SIG-M5 (cell line): ENCODE measurements at places on chromosomes 11 and 22.

- no peak for DNase-seq
Measured at GRCh38 chr11:82995754-82996398, 75.8 kb downstream of the RAB30 start.

GRCh38 chr11:117604336-117604995, 192.6 kb downstream of the DSCAML1 start:
- no peak for DNase-seq

DNA sequence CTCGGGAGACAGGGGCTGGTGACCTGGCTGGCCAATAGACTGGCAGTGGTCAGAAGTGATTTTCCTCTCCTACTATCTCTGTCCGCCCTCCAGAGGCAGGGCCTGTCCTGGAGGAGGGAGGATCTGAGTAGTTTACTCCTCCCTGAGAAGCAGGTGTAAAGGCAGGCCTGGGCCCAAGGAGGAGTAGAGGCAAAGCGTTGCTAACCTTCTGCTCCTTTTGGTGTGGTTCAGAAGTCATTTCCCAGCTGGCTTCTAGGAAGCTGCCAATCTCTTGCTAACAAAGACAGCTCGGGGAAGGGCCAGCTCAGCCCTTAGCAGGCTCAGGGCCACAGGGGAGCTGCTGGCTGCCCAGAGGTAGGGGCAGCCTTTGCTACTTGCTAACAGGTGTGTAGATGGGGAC, 151.1 kb upstream of the NECTIN1 start:
- no peak for DNase-seq

DNA sequence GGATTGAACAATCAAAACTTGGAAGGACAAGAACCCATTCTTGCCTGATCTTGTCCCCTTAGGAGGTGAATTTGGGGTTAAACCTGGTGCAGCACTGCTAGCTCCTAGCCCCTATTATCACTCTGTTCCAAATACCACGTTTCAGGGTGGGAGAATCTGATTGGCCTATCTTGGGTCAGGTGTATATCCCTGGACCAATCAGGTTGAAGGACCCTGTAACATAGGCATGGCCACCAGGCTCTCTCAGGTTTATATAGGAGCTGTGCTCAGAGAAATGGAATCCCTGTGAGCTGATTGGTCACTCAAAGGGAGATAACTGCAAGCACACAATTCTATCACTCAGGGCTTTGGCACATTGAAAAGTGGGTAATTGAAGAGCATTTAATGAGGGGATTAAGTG, 26.6 kb upstream of the AMPD3 start:
- DNase-seq, result no peak

DNA sequence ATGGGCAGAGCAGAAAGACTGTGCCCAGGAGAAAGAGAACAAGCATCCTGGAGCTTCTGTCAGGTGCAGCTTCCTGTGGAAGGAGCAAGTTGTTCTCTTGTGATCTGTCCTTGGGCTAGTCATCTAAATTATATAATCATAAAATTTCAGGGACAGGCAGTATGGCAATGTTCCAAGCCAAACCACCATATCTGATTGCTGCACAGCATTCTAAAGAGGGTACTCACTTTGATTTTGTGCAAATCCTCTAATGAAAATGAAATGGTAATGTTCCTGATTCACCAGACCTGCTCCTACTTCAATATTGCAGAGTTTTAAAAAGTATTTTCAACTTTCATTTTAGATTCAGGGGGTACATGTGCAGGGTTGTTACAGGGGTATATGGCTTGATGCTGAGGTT, at the start of gene PATE2:
Gene PATE2, minus strand, starts transcription at position 101 of the 400 bp plus-strand sequence. Its CDS starts 55 bp downstream, at position 46.
- no peak for DNase-seq

DNA sequence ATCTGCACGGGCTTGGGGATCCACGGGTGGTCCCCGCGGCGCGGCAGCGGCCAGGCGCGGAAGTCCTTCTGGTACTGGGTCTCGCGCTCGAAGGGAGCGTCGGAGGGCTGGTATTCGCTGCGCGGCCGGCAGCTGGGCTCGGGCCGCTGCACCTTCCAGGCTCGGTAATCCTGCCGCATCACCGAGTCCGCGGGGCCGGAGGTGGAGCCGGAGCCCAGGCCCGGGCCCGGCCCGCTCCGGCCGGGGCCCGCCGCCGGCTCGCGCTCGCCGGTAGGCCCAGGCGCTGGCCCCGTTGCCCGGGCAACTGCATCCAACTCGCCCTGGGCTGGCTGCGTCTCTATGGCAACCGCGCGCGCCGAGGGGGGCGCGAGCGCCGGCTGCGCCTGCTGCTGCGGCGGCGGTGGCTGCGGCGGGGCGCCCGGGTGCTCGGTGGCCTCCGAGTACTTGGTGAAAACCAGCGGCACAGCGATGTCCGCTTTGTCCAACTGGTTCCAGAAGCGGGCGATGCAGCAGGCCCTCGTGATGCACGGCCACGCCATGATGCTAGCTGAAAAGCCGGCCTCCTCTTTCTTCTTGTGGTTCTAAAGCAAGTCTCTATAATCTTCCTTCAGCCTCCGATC, 897 bp downstream of the MAP6 start:
- no peak for DNase-seq

GRCh38 chr11:93075782-93076181, 106.3 kb downstream of the MTNR1B start:
- DNase-seq, result no peak

GRCh38 chr11:60858731-60859464, 3.1 kb upstream of the PTGDR2 start:
- no peak for DNase-seq

DNA sequence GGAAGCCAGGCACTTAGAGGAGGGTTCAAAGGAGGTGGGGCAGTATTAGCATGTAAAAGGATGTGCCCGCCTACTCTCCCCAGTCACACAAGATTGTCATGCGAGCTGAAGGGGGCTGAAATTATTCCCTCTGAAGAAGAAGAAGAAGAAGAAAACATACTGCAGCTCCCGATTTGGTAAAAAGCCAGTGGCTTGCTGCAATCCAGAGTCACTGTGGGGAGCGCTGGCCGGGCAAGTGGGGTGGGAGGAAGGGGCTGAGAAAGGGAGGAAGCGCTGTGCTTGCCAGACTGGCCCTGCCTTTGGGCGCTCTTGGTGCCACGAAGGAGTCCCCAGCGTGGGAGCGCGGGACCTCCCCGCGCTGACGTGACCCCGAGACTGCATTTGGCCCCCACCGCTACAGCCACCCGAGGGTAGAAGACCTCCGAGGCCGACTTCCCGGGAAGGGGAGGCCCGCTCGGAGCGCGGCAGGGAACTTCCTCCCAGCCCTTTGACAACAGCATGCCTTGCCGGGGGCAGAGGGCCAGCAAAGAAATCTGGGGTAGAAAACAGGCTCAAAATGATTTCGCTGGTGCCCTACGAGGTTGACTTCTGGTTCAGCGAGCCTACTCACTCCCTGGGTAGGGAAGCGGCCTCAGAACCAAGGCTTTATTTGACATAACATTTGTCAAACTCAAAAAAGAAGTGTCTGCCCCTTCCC, 906.3 kb downstream of the DLG2 start:
- DNase-seq, result no peak

DNA sequence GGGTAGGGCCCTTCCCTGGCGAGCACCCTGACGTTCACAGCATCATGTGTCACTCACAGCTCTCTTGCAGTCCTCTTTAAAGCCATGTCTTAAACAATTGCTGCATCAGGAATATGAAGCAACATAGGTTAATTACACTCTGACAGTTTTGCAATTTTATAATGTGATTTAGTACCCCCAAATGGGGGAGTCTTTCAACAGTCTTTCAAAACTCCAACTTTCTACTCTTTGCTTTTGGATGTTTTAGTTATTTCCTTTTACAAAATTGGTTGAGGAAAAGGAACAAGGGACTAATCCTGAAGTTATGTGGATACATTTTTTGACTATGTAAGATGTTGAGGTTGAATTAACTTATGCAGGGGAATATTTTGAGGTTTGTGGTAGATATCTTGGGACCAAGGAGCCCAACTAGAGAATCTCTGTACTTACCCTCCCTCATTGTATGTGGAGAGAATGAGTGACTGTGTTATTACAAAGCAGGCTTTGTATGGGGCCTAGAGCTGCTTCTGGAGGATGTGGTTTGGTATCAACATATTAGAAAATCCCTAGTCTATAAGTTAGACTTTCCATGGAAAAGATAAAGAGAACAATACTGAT, at the start of gene MMP8:
Gene MMP8, minus strand, starts transcription at position 51 of the 597 bp plus-strand sequence. CDS start 99 bp downstream, outside the sequence.
- DNase-seq, result no peak

- DNase-seq, result no peak
Measured at GRCh38 chr11:20034941-20035340, 125.3 kb downstream of the DBX1 start.

DNA sequence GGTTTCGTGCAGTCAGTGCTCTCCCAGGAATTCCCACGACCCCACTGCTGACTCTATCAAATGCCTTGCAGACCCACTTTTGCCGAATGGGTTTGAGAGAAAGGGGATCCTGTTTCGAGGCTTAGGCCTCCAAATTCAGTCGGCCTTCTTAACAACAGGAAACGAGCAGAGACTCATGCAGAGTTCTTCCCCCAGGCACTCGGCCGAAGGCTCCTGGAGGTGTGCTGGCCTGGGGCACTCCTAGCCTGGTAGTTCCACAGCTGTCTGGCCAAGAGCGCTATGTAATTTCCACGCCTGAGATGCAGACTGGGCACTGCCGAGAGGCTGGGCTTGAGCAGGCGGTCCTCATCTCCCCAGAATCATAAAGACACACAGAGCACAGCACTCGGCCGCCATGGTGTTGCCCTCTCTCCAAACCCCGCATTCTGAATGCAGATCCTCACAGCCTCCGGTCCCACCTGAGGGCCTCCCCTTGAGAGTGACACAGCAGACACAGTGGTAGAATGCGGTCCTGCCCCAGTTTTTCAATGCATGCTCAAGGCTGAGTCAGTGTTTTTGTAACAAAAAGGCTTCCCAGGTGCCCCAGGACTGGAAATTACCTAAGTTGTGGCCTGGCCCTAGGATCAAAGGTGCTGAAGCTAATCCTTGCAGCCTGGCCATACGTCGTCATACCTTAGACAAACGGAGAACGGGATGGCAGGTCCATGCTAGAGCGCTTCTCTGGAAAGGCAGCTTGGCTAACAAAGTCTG, 30.2 kb upstream of the BID start:
- no peak for DNase-seq

DNA sequence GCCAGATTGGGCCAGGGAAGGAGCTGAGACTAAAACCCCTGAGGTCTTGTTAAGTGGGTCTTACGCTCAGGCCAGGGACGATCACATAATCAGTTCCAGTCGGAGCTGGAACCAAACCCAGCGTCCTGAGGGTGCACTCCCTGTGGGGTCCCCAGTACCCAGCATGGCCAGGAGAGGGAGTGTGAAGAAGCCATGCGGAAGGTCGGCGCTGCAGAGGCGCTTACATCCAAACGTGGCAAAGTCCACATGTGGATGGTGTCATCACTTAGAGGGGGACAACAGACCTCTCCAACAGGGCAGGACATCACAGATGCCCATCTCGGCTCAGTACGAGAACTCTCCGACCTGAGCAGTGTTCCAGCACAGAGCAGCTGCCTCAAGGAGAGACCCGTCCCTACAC, 8.3 kb downstream of the ATP5MGL start:
- no peak for DNase-seq

DNA sequence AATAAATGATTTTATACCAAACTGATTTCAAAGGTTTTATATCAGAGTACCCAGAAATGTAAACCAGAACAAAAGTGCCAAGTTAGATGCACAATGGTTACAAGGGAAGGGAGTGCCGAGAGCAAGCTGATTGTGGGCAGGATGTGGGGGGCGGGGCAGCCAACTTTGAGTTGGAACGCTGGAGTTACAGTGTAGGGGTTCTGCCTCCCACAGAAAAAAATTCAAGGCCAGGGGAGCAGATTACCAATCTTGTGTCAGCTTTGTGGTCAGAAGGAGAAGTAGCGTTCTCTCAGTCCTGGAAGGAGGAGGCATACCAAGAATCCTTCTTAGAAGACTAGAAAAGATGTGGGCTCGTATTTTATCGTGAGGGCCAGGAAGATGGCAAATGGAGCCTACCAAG, 15.9 kb upstream of the POU2AF2 start:
- DNase-seq, result no peak

- no peak for DNase-seq
Measured at GRCh38 chr11:13042873-13043342, 33.8 kb downstream of the RASSF10 start.

DNA sequence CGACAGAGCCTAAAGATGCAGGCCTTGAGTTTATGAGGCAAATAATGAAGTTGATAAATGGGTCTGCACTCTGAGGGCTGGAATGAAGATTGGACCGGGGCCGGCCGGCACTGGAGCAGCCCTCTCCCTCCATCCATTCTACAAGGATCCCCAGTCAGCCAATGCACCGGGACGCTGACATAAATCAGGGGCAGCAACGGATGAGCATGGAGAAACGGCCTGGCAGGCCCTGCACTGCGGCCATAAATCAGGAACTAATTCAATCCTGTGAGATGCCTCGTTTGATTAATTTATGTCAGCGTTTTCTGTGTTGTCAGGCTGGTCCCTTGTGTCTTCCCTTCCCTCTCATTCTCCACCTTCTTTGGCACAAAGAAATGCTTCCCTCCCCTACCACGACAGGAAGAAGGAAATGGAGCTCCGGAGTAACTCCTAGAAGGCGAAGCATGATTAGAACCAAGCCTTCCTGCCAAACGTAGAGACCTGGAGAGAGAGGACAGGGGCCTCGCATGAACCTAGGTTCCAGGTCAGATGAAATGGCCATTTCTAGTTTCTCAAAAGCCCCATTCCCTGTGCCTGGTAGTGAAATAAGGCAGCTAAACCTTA, 358.4 kb downstream of the OPCML start:
- DNase-seq, result no peak

- DNase-seq, result no peak
Measured at GRCh38 chr22:33515795-33516194, 404.5 kb downstream of the LARGE1 start.

DNA sequence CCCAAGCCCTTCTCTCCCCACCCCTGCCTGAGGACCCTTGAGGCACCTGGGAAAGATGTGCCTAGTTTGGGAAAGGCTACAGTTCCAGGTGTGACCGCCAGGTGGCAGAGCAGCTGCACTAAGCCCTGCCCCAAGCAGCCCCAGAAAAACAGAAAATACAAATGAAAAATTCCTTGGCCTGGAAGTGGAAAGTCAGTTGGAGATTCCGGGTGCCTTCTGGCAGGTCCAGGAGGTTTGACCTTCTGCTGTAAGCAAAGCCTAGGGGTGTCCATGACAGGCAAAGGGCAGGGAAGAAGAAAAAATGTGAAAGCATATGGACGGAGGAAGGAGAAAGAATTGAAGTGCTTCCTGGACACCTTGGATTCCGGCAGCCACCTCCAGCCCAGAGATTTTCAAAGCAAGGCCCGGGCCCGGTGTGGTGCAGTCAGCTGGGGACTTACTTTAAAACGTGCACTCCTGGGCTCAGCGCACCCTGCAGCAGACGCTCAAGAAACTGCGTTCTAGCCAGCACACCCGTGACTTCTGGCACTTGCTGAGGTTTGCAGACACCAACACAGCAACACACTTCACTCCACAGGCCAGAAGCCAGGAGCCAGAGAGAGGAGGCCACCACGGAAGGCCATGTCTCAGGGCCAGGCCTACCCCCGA, 37.3 kb upstream of the SLC22A12 start:
- no peak for DNase-seq

GRCh38 chr11:1502954-1503707, 16.6 kb upstream of the MOB2 start:
- no peak for DNase-seq
